T follicular helper cell (primary cell): ENCODE measurements at places on chromosomes 11 and 22.

GRCh38 chr11:35525501-35526175 is at the start of gene PAMR1:
TSS of gene PAMR1 (minus strand) at chr11:35525616. CDS start at chr11:35525585, 31 bp downstream.
- DNase-seq, result no peak

- DNase-seq, result no peak
Measured at GRCh38 chr22:25494774-25495173, 69.7 kb upstream of the GRK3 start.

- DNase-seq, result no peak
Measured at GRCh38 chr11:76604081-76604625, 66.4 kb downstream of the LRRC32 start.

GRCh38 chr22:46622081-46622521 is 1.9 kb downstream of the GRAMD4 start:
- no peak for DNase-seq

DNA sequence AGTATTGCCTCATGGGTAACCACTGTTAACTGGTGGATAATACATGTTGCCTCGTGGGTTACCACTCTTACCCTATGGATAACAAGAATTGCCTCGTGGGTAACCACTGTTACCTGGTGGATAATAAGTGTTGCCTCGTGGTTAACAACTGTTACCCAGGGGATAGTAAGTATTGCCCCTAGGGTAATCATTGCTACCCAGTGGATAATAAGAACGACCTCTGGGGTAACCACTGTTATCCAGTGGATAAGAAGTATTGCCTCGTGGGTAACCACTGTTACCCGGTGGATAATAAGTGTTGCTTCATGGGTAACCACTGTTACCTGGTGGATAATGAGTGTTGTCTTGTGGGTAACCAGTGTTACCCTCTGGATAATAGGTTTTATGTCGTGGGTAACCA is 28.1 kb upstream of the NXPE4 start:
- no peak for DNase-seq

GRCh38 chr11:563812-564578 is 3.2 kb downstream of the RASSF7 start:
- no peak for DNase-seq

- no peak for DNase-seq
Measured at GRCh38 chr22:22856364-22856763, 31.3 kb upstream of the IGLL5 start.
